ENCODE measurements at places on chromosomes 16 and 17. TPM values are rescaled to one million over a fixed set of nuclear protein-coding genes. Genes with fewer than 3 reads are reported as not detected.

The TLCD2 gene
- total RNA-seq, result 12.7 TPM

The NLK gene
- 22.6 TPM for total RNA-seq

The SETD1A gene
- total RNA-seq, result 18.6 TPM

The SLFN12L gene
- 5.1 TPM for total RNA-seq

The CDYL2 gene
- total RNA-seq, result 21.0 TPM

DNA sequence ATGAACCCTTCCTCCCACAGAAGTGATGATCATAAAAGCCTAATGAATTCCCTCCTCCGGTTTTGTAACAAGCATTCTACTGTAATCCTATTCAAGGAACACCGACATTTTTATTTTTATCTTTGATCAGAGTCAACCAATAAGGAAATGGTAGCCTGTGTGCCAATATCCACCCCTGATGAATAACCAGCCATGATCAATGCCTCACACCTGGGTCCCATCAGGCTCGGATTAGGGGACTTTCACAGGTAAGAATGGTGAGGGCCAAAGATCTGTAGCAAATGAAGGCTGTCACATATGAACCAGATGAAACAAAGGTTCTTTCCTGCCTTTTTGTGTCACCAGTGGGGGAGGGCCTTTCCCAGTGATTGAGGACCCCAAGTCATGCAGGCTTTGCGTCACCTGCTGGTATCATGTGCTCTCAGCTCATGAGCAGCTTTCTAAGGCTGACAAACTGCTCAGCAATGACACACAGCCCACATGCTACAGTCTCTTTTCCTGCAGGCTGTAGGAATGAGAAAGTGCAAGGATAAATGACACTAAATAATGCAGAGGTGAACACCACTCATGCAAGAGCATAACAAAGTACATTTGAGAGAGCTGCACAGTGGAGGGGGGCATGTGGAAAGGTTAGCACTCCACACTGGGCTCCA, 34.9 kb downstream of the TOM1L2 start:
- DNase-seq, result no peak
- H3K27me3 ChIP-seq, result no peaks in the 10 kb centered on the region
- H3K4me3 ChIP-seq, result no peak overlapping the region
- no peaks in the 10 kb centered on the region for H3K36me3 ChIP-seq

DNA sequence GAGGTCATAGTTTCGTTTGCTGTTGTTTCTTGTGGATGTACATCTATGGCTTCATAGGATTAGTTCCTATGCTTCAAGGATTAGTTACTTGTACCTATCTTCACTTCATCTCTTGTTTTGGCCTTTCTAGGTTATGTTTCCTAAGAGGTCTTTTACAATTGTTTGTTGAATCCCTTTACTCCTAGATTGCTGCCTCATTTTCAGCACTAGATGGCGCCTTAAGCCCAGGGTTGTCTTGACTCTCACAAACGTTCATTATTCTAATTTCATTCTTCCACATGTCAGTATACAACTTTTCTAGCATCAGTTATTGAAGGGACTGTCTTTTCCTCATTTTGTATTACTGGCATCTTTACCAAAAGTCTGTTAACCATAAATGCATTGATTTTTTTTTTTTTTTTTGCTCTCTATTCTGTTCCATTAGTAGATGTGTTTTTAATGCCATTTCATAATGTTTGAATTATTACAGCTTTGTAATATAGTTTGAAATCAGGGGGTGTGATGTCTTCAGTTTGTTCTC, 45.0 kb upstream of the NACA2 start:
- peaks cover 10% of the 10 kb centered on the region for H3K27me3 ChIP-seq
- H3K36me3 ChIP-seq, result no peaks in the 10 kb centered on the region
- no peak overlapping the region for H3K27ac ChIP-seq
- H3K4me3 ChIP-seq, result no peak overlapping the region
- H3K4me1 ChIP-seq, result no peaks in the 10 kb centered on the region
- DNase-seq, result no peak

GRCh38 chr16:11263737-11264136, 5.4 kb downstream of the TNP2 start:
- H3K4me3 ChIP-seq, result no peak overlapping the region
- no peaks in the 10 kb centered on the region for H3K27me3 ChIP-seq
- DNase-seq, result no peak
- H3K4me1 ChIP-seq, result peaks cover 9% of the 10 kb centered on the region

GRCh38 chr17:83080858-83081683, 1.7 kb downstream of the METRNL start:
- H3K36me3 ChIP-seq, result peaks cover 10% of the 10 kb centered on the region
- peak; percentile 84 for DNase-seq
- H3K4me3 ChIP-seq, result peak overlapping the region; percentile 67

The PRSS8 gene
- total RNA-seq, result 103 TPM

DNA sequence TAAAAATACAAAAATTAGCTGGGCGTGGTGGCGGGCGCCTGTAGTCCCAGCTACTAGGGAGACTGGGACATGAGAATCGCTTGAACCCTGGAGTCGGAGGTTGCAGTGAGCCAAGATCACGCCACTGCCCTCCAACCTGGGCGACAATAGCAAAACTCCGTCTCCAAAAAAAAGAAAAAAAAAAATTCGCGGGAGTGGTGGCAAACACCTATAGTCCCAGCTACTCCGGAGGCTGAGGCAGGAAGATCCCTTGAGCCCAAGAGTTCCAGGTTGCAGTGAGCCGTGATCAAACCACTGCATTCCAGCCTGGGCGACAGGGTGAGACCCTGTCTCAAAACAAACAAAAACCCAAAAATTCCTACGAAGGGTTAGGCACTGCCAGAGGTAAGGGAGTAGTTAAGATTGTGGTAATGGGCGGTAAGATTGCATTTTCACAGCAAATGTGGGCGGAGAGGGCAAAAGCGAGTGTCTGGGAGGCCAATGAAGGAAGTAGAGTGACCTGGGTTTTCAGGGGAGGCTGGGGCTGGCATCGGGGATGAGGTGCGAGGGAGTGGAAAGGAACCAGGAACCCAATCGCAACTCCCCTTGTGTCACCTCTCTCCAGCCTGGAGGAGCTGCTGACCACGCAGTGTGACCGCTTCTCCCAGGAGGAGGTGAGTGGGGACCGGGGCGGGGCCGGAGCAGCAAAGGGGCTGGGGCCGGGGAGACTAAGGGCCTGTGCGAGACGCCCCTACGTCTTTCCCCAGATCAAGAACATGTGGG, 2.6 kb downstream of the MYL11 start:
- DNase-seq, result no peak
- H3K4me1 ChIP-seq, result peaks cover 16% of the 10 kb centered on the region

The EME1 gene
- total RNA-seq, result 1.3 TPM

The NLRC3 gene
- total RNA-seq, result 5.5 TPM

The P4HB gene
- total RNA-seq, result 462 TPM

The CRISPLD2 gene
- 61.9 TPM for total RNA-seq

The PPL gene
- total RNA-seq, result 78.1 TPM

GRCh38 chr16:10812312-10813098, 6.1 kb downstream of the TVP23A start:
- no peaks in the 10 kb centered on the region for H3K27me3 ChIP-seq
- H3K36me3 ChIP-seq, result no peaks in the 10 kb centered on the region
- H3K4me3 ChIP-seq, result no peak overlapping the region
- no peak for DNase-seq

DNA sequence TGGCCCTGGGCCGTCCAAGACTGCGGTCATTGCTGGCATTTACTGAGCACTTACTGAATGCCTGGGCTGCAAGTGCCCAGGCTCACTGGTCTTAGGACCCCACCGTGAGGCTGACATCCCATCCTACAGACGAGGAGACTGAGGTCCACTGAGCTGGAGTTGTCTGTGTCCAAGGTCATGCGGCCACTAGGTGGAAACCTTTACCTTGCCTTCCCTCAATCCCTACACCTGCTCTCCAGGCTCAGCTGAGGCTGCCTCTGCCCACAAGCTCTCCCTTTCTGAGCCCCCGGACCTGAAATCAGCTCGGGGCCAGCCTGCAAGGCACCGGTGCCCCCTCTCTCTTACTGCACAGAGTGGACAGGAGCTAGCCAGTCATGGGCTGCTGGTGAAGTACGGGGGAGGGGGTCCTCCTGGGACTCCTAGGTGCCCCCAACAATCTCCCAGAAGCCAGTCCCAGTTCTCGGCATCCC, 1.5 kb downstream of the CASKIN1 start:
- no peak overlapping the region for H3K4me3 ChIP-seq
- peaks cover 11% of the 10 kb centered on the region for H3K4me1 ChIP-seq
- no peak for DNase-seq
- no peak overlapping the region for H3K27ac ChIP-seq
- H3K27me3 ChIP-seq, result peaks cover 39% of the 10 kb centered on the region

DNA sequence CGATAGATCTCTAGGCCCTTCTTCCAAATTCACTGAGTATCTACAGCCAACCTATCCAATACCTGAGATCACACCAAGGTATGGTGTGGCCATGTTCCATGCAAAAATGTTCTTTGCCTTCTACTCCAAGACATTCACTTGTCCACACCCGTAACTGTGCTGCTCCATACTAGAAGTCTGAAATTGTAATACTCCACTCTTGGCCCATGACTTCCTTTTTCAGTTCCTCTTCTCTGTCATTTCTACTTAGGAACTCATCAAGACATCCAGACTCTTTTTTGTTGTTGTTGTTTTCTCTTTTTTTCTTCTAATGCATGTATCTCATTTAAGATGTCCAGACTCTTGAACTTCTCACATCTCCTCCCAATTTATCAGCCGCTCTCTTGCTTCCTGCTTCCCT, 42.5 kb upstream of the KSR1 start:
- no peaks in the 10 kb centered on the region for H3K4me1 ChIP-seq
- DNase-seq, result no peak
- no peaks in the 10 kb centered on the region for H3K36me3 ChIP-seq

DNA sequence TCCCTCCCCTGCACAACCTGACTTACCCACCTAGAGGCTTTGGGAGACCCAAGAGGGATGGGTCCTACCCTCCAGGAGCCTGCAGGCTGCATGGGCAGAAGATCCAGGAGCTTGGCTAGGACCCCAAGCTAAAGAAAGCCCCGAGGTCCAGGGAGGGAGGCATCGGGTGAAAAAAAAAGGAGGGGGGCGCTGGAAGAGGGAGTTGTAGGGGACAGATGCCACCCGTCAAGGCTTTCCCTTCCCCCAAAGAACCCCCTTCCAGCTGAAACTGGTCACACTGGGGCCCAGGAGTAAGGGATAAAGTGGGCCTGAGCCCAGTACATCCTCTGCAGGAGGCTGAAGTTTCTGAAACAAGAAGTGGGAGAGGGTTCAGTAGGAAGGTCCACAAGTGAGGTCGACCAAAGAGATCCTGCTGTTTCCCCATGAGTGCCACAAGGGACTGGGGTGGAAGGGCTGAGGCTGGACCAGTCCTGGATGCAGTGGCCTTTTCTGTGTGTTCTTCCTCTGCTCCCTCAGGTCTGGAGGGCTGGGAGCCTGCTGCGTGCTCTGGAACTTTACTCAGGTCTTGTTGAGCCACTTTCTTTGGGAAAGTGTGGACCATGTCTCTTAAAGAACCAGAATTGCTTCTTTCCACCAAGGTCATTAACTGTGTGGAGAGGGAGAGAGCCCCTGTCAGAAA, 14.2 kb upstream of the CBFB start:
- H3K4me3 ChIP-seq, result peak overlapping the region; percentile 56
- no peaks in the 10 kb centered on the region for H3K36me3 ChIP-seq
- peak; percentile 26 for DNase-seq
- H3K27ac ChIP-seq, result no peak overlapping the region
- H3K27me3 ChIP-seq, result no peaks in the 10 kb centered on the region

GRCh38 chr17:49845321-49845720, 2.5 kb downstream of the TAC4 start:
- no peak overlapping the region for H3K27ac ChIP-seq
- H3K27me3 ChIP-seq, result no peaks in the 10 kb centered on the region
- peaks cover 14% of the 10 kb centered on the region for H3K4me1 ChIP-seq
- no peak overlapping the region for H3K4me3 ChIP-seq
- no peak for DNase-seq
- H3K36me3 ChIP-seq, result no peaks in the 10 kb centered on the region

DNA sequence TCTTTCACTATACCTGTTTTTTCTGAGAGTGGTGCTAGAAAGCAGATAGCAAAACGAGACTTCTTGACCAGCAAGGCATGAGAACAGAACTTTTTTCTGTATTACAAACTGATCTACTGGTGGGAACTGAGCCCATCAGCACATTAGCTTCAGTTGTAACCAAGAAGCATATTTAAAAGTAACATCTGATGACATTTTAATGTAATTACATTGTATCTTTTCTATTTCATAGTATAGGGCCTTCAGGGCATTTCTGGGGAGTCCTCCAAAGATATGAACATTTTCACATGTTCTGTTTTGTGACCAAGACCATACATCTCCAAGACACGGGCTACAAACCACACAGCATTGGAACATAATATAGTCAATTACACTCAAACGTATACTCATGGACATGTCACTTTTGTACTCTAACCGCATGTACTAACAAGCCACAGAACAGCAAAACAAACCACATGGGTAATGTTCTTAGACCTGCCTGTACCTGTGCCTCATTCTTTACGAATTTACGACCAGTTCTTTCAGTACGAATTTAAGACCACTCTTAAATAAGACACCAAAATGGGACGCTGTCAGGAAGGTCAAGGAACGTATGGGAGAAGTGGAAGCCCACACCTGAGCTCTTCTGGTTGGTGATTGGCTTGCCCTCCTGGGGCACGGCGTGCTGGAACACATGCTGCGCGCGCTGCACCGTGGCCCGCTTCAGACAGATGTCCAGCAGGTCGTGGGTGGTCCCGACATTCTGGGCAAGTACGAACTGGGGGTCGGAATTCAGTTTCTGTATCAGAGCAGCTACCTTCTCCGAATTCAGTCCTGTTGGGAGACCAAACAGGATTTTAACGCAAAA, 825 bp downstream of the BLMH start:
- H3K27ac ChIP-seq, result peak overlapping the region; percentile 67
- peaks cover 14% of the 10 kb centered on the region for H3K4me1 ChIP-seq
- DNase-seq, result peak; percentile 73
- peak overlapping the region; percentile 93 for H3K4me3 ChIP-seq
- H3K27me3 ChIP-seq, result no peaks in the 10 kb centered on the region

GRCh38 chr17:11871773-11872172, 125.5 kb downstream of the ZNF18 start:
- H3K4me1 ChIP-seq, result no peaks in the 10 kb centered on the region
- H3K27ac ChIP-seq, result no peak overlapping the region

DNA sequence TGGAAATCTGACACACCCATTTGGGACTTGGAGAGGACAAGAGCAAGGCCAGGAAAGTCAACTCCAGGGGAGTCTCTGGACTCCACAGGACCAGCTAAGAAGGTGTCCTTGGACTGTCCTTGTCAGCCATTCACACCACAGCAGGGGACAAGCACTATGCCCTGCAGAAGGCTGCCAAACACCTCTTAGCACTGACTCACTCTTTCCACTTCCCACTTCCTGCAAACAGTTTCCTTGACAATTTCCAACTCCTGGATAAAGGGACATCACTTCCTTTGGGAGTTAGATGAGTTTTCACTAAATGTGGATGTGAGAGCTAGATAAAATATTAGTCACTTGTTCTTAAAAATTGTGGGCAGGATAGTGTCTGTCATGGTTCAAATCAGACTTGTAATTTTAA, 37.8 kb upstream of the BCAR1 start:
- no peaks in the 10 kb centered on the region for H3K27me3 ChIP-seq
- H3K27ac ChIP-seq, result peak overlapping the region; percentile 28
- H3K4me3 ChIP-seq, result no peak overlapping the region
- peaks cover 7% of the 10 kb centered on the region for H3K4me1 ChIP-seq

The BRICD5 gene
- 7.5 TPM for total RNA-seq

The CFAP119 gene
- total RNA-seq, result 5.5 TPM

The CCDC57 gene
- total RNA-seq, result 50.5 TPM
